ENCODE measurements at places on chromosomes 5 and 9.

GRCh38 chr5:132776131-132776937 is 705 bp downstream of the SEPTIN8 start:
- peak; percentile 51 for DNase-seq

DNA sequence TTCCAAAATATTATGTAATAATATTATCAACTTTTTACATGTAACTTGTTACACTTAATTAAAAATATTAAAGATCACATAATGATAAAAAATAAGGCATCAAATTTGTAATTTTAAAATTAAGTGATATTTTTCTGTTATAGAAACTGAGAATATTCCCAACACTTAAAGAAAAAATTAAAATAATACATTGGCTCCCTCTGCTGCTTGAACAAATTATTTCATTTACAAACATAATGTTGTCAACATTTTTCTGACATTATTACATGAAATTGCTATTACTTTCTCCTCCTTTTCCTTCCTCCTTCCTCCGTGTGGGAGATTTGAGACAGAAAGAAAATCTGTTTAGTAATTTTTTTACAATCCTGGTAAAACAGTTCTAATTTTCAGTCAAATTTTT is 42.3 kb downstream of the RNF180 start:
- peak; percentile 30 for DNase-seq

DNA sequence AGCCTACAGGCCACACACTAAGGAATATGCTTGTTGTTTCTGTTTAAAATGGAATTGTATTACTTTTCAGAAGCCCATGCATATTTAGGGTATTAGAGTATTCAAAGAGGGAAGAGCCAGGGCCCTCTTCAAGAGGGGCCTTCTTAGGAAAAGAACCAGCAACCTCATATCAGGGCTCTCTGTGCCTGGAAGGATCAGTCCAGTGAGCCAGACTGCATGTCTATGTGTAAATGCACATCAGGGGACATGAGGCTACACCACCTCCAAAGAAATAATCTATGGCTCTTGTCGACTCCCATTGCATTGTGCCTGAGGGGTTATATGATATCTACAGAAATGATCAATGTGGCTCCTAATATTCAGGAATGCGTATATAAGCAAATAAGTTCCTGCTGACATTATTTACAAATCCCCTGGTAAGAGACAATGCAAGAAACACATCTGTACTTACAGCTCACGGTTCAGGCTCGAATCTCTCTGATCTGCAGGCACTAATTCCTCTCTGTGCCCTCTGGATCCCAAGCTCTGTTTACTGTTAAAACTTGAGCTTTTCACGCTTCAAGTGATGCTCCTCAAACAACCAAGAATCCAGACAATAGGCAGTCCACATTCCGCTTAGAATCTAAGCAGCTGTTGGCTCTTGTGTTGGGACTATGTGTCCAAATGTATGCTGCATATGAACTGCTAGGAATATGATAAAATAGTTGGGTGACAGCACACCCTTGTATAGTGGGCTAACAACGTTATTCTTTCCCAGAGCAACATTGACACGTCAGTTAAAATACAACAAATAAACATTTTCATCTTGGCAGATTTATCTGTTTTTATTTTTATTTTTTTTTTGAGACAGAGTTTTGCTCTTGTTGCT is 150.2 kb upstream of the KLF9 start:
- DNase-seq = no peak

DNA sequence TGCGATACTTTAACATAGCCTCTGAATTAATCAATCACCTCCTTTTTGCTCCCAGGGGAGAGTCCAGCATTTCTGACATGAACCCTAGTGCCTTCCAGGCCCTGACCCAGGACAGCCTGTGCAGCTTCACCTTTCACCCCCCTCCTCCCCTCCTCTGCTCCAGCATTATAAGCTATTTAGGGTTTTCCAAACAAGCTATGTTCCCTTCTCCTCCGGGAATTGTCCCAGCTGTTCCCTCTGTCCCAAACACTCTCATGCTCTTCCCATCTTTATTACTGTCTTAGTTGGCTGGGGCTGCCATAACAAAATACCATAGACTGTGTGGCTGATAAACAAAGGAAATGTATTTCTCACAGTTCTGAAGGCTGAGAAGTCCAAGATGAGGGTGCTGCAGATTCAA is 161.5 kb downstream of the EBF1 start:
- DNase-seq = no peak

DNA sequence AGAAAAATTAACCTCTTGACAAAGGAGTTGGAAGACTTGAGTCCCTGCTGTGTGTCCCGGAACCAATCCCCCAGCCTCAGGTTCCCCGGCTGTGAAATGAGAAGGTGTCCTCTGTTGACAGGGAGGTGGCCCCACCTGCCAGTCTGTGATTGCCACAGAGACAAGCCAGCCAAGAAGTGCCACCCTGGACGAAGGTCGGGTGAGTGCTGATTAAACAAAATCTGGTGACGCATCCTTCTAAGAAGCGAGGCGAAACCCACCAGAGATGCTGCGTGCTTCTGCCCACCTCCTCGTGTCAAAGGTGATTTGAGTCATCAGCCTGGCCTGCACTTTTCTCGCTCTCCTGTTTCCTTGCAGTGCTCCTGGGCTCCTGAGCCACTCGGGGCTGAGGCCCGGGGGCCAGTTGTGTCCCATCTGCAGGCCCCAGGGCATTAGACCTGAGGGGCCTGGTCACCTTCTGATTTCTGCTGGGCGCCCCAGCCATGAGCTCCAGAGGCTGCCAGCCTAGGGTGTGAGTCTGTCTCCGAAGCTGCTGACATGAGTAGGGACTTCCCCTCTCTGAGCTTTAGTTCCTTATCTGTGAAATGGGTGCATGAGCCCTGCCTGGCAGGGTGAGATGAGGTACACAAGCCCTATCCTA is 28.7 kb downstream of the NEK6 start:
- DNase-seq = peak; percentile 66

- DNase-seq = no peak
These were observed 309.9 kb downstream of the ZSWIM6 start for GRCh38 chr5:61641748-61642565.

- peak; percentile 64 for DNase-seq
These were observed 93.4 kb downstream of the DAB2IP start for GRCh38 chr9:121744687-121745395.

DNA sequence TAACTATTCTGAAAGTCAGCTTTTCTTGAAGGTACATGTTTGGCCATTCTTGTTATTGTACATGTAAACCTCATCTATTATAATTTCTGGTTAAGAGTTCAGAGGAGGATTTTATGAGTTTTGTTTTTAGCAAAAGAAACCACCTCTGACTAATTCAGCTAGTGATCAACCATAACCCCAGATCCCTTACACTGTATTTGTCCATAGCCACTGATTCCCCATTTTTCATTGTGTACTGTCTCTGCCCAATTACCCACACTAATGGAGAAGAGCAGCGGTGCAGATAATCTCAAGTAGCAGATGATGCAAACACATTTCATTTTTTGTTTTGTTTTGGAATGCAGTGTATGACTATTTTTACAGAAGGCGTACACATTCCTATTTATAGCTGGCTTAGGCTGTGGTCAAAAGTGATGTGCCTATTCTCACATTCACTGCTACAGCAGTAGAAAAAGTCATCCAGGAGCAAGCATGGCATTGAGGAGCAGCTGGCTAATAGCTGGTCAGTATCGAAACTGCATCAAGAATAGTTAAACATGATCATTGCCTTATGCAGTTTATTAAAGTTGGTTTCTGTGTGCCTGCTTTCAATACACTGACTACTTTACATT is 988.3 kb downstream of the DTWD2 start:
- DNase-seq = no peak

GRCh38 chr5:137205231-137206027 is 293.7 kb downstream of the SPOCK1 start:
- DNase-seq = no peak

GRCh38 chr9:130379649-130379970 is 65.2 kb upstream of the ASS1 start:
- no peak for DNase-seq

GRCh38 chr9:128503870-128504269 is 649 bp upstream of the GLE1 start:
- peak; percentile 22 for DNase-seq

DNA sequence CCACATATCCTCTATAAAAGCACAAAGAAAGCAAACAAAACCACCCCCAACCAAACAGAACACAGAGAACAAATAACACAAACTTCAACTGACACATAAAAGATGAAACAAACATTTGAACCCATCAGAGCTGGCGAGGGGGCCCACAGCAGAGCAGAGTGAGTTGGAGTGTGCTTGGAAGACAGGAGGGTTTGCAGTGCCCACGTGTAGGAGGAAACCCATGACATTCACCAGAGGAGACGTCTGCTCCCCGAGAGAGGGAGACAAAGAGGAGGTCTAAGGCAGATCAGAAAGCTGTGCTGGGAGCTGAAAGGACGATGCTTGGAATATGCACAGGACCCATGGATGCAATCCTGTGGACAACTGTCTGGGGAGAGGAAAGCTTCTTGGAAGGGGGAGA is 27.0 kb downstream of the MRPL36 start:
- peak; percentile 6 for DNase-seq

GRCh38 chr9:68702493-68702892 is 2.5 kb upstream of the PIP5K1B start:
- no peak for DNase-seq

GRCh38 chr5:157294407-157295091 is 28.6 kb downstream of the CYFIP2 start:
- no peak for DNase-seq

- no peak for DNase-seq
These were observed 566.6 kb upstream of the MEF2C start for GRCh38 chr5:89449392-89450148.

DNA sequence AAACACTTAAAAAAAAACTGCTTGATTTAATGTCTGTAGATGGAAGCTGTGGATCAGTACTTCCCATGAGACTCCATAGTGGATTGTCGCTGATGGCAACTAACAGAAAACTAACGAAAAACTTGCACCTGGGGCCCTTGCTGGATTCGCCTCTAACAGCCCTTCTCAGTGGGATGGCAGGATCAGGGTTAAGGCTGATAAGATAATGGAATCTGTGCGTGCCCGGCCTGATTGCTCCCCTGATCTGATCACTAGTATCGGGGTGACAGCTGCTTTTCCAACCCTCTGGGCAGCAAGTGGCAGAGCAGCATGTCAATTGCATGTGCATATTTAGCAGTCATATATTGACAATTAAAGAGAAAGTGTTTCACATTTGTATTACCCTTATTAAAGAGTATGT is 185.8 kb upstream of the ELAVL2 start:
- no peak for DNase-seq

GRCh38 chr5:5699062-5699461 is 276.6 kb downstream of the ICE1 start:
- no peak for DNase-seq

DNA sequence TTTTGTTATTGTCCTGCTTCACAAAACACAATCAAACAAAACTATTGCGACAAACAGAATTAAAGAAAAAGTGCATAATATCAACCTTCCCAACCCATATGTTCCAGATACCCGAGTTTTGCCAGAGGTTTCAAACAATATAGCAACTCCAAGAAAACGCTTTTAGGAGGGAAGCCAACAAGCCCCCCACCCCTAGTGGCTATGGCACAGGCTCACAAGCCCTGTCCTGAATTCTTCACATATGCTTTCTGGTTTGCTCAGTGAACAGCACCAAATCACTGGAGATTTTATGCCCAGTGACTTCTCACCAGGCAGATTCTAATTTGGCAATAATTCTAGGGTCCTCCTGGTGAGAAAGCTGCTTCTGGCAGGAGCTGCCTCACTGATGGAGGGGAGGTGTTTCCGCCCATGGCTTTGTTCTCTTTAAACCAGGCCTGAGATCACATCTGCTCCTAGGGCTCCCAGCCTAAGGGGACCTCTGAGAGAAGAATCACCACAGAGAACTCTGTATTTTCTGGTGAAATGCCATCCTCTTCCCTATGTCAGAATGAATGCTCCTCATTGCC is 1982.4 kb downstream of the EFNA5 start:
- no peak for DNase-seq

DNA sequence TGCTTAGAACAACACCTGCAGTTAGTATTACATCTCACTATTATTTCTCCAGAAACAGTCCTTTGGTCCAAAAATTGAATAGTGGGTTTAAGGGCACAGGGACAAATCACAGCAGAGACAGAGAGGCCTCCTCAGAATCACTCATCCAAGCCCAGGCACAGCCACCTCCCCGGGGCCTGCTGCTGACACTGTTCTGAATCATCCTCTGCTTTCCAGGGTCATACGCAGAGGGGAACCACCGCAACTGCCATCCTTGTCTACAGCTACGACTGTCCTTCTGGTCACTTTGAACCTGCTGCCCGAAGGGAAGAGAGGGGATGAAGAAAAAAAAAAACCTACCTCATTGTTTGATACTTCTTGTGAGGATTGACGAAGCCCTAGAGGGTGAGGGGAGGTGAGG is 35.3 kb upstream of the MAN2A1 start:
- DNase-seq = no peak
